ENCODE measurements at places on chromosomes 7 and 10.

DNA sequence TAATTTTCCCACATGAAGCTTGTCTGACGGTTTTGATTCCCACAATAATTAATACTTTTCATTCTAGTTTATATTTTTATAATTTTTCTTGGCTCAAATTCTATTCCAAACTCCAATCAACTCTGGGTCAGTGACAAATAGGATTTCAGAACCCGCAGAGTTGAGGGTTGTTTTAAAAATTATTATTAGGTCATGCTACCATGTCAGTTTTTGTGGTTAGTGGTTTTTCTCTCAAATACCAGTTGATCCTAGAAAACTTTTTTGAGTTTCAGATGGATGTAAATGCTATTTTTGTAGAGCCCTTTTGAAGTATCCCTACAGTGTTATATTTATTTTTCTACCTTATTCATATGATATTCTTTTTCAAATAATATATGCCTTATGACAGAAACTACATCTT, 237.4 kb downstream of the SEMA3D start:
- DNase-seq, result no peak

DNA sequence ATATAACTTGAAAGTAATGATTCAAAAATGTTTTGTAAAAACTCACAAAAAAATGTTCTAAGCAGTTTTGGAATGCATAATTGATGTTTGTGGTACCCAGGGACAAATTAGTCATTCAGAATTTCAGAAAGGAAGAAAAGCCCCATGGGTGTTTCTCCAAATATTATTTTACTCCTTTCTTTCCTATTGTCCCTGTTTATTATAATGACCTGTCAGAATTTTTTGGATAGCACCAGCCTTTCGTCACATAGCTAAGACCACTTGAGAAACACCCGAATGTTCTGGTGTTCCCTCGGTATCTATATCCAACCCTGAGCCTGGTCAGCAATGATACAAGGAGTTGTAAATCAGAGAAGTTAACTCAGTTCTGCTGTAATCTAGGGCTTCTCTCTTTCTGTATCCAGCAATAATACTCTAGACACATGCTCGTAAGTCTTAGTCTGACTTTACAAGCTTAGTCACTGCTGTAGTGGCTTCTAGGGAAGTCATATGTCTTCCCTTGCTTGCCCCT, 64.8 kb upstream of the MEOX2 start:
- no peak for DNase-seq

- DNase-seq, result no peak
Measured at GRCh38 chr10:49172777-49173132, 15.4 kb downstream of the TMEM273 start.

DNA sequence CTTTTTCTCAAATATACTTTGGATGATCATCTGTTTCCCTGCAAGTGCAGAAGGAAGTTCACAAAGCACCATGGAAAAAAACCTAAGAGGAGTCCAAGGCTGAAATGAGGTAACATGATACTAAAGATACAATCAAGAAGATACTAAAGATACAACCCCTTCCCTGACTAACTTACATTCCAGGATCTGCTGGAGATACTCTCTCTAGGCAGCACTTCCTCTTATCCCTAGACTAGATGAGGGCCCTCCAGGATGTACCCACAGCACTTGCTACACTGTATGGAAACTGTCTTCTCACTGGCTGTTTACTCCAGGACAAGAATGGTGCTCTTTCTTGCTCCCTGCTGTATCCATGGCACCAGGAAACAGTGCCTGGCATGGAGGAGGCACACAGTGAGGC, 116.4 kb upstream of the NFE2L3 start:
- no peak for DNase-seq
